Lung microvascular endothelial cell (primary cell): ENCODE measurements at places on chromosomes 7 and 10. TPM values are rescaled to one million over a fixed set of nuclear protein-coding genes. Genes with fewer than 3 reads are reported as not detected.

The OTUD1 gene
- total RNA-seq: 5.2 and 12.5 TPM in 2 replicates

The MEIG1 gene
- total RNA-seq: 0.20 TPM in 1 of 2 replicates, not detected in the other

The UCMA gene
- not detected in 2 replicates for total RNA-seq

The ZNF212 gene
- 3.4 and 3.5 TPM in 2 replicates for total RNA-seq

The RNF133 gene
- 0.22 and 0.60 TPM in 2 replicates for total RNA-seq

The NEBL gene
- total RNA-seq: 1.7 and 4.4 TPM in 2 replicates

The CXCL12 gene
- total RNA-seq: 1.3 and 7.1 TPM in 2 replicates

The NCAPG2 gene
- total RNA-seq: 5.6 and 9.6 TPM in 2 replicates

The GUSB gene
- total RNA-seq: 27.9 and 67.5 TPM in 2 replicates

The NEURL1 gene
- not detected in 2 replicates for total RNA-seq

The ERLIN1 gene
- total RNA-seq: 21.8 and 28.0 TPM in 2 replicates

The GPR37 gene
- 0.20 and 0.87 TPM in 2 replicates for total RNA-seq

The C10orf62 gene
- not detected in 2 replicates for total RNA-seq

The CUTC gene
- 12.9 and 21.6 TPM in 2 replicates for total RNA-seq

The ABI1 gene
- 23.3 and 27.8 TPM in 2 replicates for total RNA-seq

The TMEM213 gene
- not detected in 2 replicates for total RNA-seq

The LIPK gene
- total RNA-seq: not detected in 2 replicates

The GRK5 gene
- 27.2 and 33.7 TPM in 2 replicates for total RNA-seq

The FBXL13 gene
- total RNA-seq: 0.20 and 0.44 TPM in 2 replicates

The CUL1 gene
- total RNA-seq: 30.9 and 31.9 TPM in 2 replicates

The PAPSS2 gene
- 54.0 and 140 TPM in 2 replicates for total RNA-seq

The TBX20 gene
- not detected in 2 replicates for total RNA-seq

The GFRA1 gene
- total RNA-seq: 5.7 and 18.5 TPM in 2 replicates

The CFAP43 gene
- under 0.01 TPM in 2 replicates for total RNA-seq

The HOXA1 gene
- total RNA-seq: 0.40 and 0.44 TPM in 2 replicates

The TEX47 gene
- not detected in 2 replicates for total RNA-seq

The CHRM2 gene
- not detected in 2 replicates for total RNA-seq

The BAZ1B gene
- 27.7 and 34.1 TPM in 2 replicates for total RNA-seq

The FAM131B gene
- under 0.01 and 0.22 TPM in 2 replicates for total RNA-seq

The PDE6C gene
- not detected in 2 replicates for total RNA-seq

The CALML3 gene
- not detected in 2 replicates for total RNA-seq

The EN2 gene
- not detected in 2 replicates for total RNA-seq

The PON1 gene
- total RNA-seq: not detected in 2 replicates

The ANK3 gene
- total RNA-seq: under 0.01 and 0.87 TPM in 2 replicates

The CCM2 gene
- 47.5 and 67.9 TPM in 2 replicates for total RNA-seq

The FAM204A gene
- total RNA-seq: 24.2 and 28.0 TPM in 2 replicates

The KCND2 gene
- total RNA-seq: under 0.01 and 0.20 TPM in 2 replicates

The LYZL2 gene
- total RNA-seq: not detected in 2 replicates

The ZNF680 gene
- total RNA-seq: 5.9 and 13.5 TPM in 2 replicates

The CARD11 gene
- total RNA-seq: 2.2 and 3.1 TPM in 2 replicates

The GPER1 gene
- 1.1 and 1.2 TPM in 2 replicates for total RNA-seq

The BAG3 gene
- total RNA-seq: 3.8 and 5.2 TPM in 2 replicates

The PPP1R3A gene
- not detected in 2 replicates for total RNA-seq

The PPP3CB gene
- total RNA-seq: 6.3 and 7.9 TPM in 2 replicates

The ENO4 gene
- total RNA-seq: not detected in 2 replicates

The TAS2R4 gene
- 0.22 and 0.40 TPM in 2 replicates for total RNA-seq

The OR2A42 gene
- total RNA-seq: not detected in 2 replicates

The OR2A7 gene
- total RNA-seq: not detected in 2 replicates

The PPP1R17 gene
- total RNA-seq: not detected in 2 replicates

The ZNF438 gene
- 2.4 and 2.6 TPM in 2 replicates for total RNA-seq

The PKD2L1 gene
- not detected in 2 replicates for total RNA-seq

The AKR1C8 gene
- not detected in 2 replicates for total RNA-seq

The SMKR1 gene
- 0.20 and 0.22 TPM in 2 replicates for total RNA-seq

The PTPRN2 gene
- 2.2 and 4.6 TPM in 2 replicates for total RNA-seq

The CCDC201 gene
- total RNA-seq: not detected in 2 replicates

The GIMAP5 gene
- total RNA-seq: 187 and 435 TPM in 2 replicates

The ABCB4 gene
- total RNA-seq: not detected in 2 replicates

The OR2A5 gene
- total RNA-seq: not detected in 2 replicates

The CAMK2B gene
- total RNA-seq: under 0.01 and 0.22 TPM in 2 replicates

The EPHA1 gene
- total RNA-seq: 0.20 TPM in 1 of 2 replicates, not detected in the other
